ENCODE measurements at places on chromosomes 12 and 14. TPM values are rescaled to one million over a fixed set of nuclear protein-coding genes. Genes with fewer than 3 reads are reported as not detected.

DNA sequence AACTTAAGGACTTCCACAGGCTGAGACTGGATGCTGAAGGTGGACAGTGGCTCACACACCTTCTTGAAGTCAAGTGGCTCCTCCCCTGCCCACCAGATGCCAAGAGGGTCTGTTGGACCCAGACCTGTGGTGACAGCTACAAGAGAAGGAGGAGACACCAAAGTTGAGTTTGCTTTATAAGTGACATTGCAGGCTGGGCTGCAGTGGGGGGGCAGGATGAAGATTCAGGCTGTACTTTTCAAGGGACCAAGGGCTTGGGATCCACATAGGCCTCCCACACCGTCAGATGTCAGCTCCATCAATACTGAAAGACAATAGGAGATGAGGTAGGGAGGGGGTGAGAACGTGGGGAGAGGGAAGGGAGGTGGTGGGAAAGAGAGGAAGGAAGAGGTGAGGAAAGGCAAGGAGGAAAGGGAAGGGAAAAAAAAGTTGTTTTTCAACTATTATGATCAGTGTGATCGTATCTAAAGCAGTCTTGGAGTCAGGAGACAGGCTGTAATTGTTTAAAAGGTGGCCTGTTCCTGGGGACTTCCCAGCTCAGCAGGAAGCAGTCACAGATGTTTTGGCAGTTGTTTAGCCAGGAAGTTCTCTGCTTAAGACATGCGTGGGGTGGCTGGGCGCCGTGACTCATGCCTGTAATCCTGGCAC, 84.1 kb upstream of the RESF1 start:
- peak; percentile 65 for DNase-seq

DNA sequence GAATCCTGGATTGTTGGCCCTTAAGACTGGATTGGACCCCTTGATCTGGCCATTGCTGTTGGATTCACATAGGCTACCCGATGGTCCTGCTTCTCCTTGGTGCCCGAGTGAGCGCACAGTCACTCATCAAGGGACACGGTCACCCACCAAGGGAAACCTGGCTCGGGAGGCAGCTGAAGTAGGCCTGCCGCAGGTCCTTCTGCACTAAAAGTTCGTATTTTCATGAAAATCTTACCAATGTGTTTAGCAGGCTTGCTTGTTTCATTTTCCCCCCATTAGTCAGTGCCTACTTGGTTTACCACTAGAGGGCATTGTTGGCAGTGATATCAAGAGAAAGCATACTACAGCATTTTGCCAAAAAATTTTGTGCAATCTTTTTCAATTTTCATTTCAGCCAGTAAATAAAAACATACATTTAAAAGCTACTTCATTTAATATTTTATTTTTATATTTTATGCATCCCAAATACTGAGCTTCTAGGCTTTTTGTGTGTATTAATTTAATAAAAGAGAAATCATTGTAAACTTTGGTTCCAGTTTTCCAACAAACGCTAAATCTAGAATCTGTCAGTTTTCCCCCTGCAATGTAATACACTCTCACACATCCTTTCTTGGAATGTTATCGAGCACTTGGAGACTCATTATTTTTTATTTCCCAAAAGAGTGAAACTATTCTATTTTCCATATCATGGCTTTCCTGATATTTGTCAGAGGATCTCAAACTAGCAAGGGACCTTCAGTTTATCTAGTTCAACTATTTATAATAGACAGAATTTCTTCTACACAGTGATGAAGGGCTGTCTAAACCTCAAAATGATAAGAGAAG, 116.7 kb downstream of the LMNTD1 start:
- no peak for DNase-seq

DNA sequence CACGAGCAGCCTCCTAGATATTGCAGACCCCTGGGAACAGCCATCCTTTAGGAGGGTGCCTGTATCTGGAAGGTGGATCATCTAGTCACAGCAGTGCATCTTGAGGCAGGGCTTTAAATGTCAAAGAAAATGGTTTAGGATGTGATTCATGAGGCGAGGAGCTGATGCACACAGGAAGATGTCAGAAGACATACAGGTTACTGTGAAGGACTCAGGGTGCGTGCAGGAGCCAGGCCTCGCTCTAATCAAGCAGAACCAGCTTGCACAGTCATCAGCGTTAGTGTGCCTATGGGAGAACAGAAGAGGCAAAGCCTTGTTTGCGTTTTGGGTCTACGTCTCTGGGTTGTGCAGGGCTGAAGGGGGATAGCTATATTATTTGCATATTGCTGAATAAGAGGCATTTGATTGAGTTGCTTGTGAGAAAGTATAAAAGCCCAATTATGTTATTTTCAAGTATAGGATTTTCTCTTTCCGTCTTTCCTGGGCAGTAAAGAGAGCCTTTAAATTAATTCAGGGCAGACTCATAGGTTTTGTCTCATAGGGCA, 77.3 kb upstream of the RPH3A start:
- DNase-seq = no peak

DNA sequence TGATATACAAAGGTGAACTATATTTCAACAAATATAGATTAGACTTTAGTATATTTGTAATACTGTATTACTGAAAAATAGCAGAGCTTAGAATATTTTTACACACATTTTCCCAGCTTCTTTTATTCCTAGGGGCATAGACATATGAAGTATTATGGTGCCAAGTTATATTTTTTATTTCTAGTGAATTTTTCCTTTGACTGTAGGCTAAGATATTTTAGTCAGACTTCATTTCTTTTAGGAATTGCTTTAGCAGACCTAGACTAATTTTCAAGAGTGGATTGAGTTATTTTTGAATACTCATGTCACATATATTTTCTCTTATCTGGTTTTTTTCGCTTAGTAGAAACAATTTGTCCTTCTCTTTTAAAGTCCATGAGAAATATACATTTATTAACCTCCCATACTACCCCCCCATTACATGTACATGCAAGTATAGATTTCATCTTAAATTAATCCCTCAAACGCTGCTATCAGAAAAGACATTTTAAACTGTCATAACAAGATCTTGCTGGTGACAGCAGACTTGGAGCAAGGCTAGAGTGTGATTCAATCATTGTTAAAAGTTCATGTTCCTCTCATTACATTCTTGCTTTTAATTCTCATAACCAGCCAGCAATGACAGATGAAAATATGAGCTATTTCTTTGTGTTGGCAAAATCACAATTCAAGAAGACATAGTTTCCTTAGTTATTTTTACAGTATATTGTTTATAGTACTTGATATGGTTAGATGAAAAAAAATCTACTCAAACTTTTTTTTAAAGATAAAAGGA, 456.1 kb downstream of the AEBP2 start:
- DNase-seq = no peak

The TM7SF3 gene
- 13.8 TPM for polyA plus RNA-seq

GRCh38 chr14:76024211-76024907, 38.8 kb downstream of the IFT43 start:
- DNase-seq = no peak

The TAS2R10 gene
- not detected for polyA plus RNA-seq

DNA sequence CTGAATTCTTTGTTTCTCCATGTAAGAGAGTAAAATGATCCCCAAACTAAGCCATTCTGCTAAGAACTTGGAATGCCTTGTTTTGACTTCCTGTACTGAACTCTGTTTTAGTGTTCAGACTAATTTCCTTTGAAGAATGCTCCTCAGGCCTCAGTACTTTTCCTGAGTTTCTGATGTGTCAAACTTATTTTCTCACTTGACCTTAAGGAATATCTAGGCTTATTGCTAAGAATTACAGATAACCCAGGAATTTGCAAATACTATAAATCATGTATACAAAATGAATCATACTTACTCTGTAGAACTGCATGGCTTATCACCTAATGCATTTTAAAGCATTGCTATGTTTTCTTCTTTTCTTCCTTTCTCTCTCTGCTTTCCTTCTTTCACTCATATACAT, 93.1 kb upstream of the PKP2 start:
- DNase-seq = no peak

The SLC6A13 gene
- polyA plus RNA-seq = not detected
